ENCODE measurements at places on chromosomes 12 and 14. TPM values are rescaled to one million over a fixed set of nuclear protein-coding genes. Genes with fewer than 3 reads are reported as not detected.

ABCD4 gene
- total RNA-seq: 12.2 TPM

GALNT8 gene
- not detected for total RNA-seq

ANO4 gene
- total RNA-seq: 10.2 TPM

PRICKLE1 gene
- 21.3 TPM for total RNA-seq

RNASE3 gene
- total RNA-seq: not detected

LAG3 gene
- total RNA-seq: not detected

RPAP3 gene
- 10.6 TPM for total RNA-seq

PIANP gene
- under 0.01 TPM for total RNA-seq

OR6C3 gene
- not detected for total RNA-seq

PZP gene
- not detected for total RNA-seq

CPNE6 gene
- not detected for total RNA-seq

LHX5 gene
- not detected for total RNA-seq

IGF1 gene
- 0.28 TPM for total RNA-seq

OVCH1 gene
- total RNA-seq: 0.18 TPM

PNMA1 gene
- total RNA-seq: 7.5 TPM

MYO1H gene
- not detected for total RNA-seq

KLRB1 gene
- not detected for total RNA-seq

ARHGEF25 gene
- 6.3 TPM for total RNA-seq

NID2 gene
- 102 TPM for total RNA-seq

AKT1 gene
- total RNA-seq: 193 TPM

TMEM229B gene
- not detected for total RNA-seq

PLA2G1B gene
- total RNA-seq: not detected

UTP20 gene
- total RNA-seq: 22.0 TPM

C12orf60 gene
- total RNA-seq: 1.1 TPM

SMOC1 gene
- 0.90 TPM for total RNA-seq

ASPG gene
- not detected for total RNA-seq

CHPT1 gene
- 8.1 TPM for total RNA-seq

GDF3 gene
- total RNA-seq: not detected

TRIM9 gene
- under 0.01 TPM for total RNA-seq

FAIM2 gene
- 0.83 TPM for total RNA-seq

KIF5A gene
- 0.18 TPM for total RNA-seq

TBX3 gene
- 18.6 TPM for total RNA-seq

CIT gene
- 21.0 TPM for total RNA-seq

ADAM21 gene
- total RNA-seq: 0.36 TPM

SYCP3 gene
- not detected for total RNA-seq

HCAR3 gene
- total RNA-seq: not detected

PIP4K2C gene
- total RNA-seq: 14.4 TPM

TMEM253 gene
- not detected for total RNA-seq

BDKRB1 gene
- 56.5 TPM for total RNA-seq

CAPZA3 gene
- total RNA-seq: not detected

RNU4-1 gene
- under 0.01 TPM for total RNA-seq

TMEM132D gene
- total RNA-seq: not detected

RILPL2 gene
- 2.2 TPM for total RNA-seq

STAC3 gene
- total RNA-seq: 0.18 TPM

NXPH4 gene
- total RNA-seq: 0.56 TPM

HOXC13 gene
- not detected for total RNA-seq

ARMH4 gene
- 4.4 TPM for total RNA-seq

ACVRL1 gene
- 5.8 TPM for total RNA-seq

SLC7A8 gene
- not detected for total RNA-seq

RNASE13 gene
- total RNA-seq: not detected

ASB2 gene
- 0.54 TPM for total RNA-seq

IRAK3 gene
- total RNA-seq: 0.72 TPM

TMPRSS12 gene
- not detected for total RNA-seq

SCN8A gene
- 14.7 TPM for total RNA-seq

MFAP5 gene
- total RNA-seq: 0.90 TPM

ANKS1B gene
- total RNA-seq: 0.18 TPM

COX8C gene
- not detected for total RNA-seq

ASCL1 gene
- not detected for total RNA-seq

PROX2 gene
- not detected for total RNA-seq
